ENCODE measurements at places on chromosomes 11 and 22.

DNA sequence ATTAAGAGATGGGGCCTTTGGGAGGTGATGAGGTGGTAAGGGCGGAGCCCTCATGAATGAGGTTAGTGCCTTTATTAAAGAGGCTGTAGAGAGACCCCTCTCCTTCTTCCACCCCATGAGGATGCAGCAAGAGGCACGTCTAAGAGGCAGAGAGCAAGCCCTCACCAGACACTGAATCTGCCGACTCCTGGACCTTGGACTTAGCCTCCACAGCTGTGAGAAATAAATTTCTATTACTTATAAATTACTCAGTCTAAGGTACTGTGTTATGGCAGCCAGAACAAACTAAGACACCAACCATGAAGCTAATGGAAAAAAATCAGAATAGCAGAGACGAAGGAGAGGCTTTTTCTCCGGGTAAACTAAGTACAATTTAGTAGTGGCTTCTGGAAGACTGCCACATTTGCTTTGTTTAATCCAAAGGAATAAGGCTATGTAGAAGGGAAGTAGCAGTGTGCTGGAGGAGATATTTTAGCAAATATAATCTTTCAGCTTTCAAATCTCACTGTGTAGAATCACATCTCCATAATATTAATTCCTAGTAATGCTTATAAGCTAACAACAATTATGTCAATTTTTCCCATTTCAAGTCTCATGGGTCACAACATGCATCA lies 12.3 kb upstream of the SIK2 start:
- DNase-seq = no peak

DNA sequence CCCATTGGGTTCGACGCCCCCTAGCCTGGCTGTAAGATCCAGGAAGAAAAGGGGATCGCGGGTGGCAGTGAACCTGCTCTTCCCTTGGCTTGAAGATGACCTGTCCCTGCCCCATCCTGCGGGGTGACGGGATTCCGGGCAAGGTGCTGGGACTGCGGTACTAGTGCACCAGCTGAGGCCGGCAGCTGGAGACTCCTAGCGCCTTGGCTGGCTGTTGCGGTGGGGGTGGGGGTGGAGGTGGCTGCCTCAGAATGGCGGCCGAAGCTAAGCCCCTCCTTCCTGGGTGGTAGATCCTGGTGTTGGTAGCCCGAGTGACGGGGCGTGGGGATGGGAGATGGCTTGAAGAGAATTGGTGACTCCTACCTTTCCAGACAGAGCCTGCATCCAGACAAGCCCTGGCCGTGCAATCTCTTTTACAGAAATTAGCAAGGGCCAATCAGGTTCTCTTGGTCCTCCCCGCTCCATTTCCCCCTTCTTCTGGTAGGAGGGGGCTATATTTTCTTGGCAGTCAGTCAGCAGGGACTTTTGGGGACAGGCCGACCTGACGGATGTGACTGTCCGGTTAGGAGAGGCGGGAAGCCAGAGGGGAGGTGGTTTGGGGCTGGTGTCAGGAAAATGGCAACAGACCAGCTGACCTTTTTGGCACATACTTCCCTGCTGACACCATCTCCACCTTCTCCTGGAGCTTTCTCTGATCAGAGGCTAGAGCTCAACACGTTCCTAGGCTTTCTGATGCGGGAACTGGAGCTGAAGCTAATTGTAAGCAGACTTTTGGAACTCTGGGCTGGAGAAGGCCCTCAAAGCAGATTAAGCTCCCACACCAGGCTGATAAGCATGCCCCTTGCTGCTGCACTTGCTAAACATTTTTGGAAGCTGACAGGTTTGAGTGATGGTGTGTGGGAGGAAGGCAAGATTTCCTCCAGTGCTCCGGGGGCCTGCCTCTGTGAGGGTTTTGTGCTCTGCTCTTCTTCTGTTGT lies 2.0 kb downstream of the NAV2 start:
- DNase-seq = peak; percentile 35

GRCh38 chr11:7906481-7906880 lies 24.6 kb downstream of the OR10A6 start:
- DNase-seq = no peak

DNA sequence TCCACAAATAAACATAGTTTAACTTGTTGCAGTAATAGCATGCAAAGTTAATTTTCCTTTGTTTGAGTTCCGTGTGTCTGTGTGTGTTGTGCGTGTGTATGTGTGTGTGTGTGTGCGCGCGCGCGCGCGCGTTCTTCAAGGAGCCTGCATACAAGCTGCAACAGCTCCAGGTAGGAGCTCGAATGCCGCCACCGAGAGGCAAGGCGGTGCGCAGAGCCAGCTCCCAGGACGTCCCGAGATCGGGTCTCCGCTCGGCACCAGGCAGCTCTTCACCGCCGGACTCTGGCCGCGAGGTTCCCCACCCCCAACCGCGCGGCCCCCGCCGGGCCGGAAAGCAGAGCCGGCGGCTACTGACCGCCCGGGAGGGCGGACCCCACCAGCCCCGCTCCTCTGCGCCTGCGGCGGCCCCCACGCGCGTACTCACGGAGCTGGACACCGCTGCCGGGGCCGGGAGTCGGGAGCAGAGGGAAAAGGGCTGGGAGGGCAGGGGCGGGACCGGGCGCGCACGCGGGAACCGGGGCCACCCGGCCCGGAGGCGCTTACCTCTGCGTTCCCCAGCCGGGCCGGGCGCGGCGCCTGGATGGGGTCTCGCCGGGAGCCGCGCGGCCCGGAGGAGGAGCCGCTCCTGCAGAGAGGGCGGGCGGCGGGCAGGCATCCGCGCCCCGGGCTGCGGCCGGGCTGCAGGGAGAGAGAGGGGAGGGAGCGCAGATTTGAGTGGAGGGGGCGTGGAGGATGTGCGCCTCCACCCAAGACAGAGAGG lies 40.4 kb upstream of the AKIP1 start:
- DNase-seq = peak; percentile 79

DNA sequence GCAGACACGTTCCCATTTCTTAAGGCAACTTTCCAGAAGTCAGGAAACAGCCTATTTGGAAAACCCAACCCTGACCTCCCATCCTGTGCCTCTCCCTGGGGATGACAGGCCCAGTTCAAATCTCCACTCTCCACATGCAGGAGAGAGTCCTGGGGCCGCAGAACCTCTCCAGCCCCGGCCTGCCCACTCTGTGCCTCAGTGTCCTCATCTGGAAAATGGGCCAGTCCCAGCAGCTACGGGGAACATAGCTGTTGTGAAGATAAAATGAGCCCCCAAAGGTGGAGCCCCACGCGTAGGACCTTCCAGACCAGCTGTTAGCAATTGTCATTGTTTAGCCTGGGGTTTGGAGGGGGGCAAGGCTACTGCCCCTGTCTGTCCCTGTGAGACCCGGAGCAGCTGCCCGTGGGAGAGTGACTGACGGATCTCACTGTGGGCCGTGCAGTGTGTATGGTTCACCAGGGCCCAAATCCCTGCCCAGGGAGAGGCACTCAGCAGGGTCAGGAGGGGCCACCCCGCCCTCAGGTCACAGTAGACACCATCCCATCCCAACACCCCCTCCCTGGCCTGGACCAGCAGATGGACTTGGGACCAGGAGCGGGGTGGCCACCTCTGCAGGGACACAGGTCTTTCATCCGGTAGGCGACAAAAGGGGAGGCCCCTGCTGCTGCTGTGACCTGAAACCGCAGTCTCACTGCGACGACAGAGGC lies 145.9 kb downstream of the CTTN start:
- DNase-seq = no peak

DNA sequence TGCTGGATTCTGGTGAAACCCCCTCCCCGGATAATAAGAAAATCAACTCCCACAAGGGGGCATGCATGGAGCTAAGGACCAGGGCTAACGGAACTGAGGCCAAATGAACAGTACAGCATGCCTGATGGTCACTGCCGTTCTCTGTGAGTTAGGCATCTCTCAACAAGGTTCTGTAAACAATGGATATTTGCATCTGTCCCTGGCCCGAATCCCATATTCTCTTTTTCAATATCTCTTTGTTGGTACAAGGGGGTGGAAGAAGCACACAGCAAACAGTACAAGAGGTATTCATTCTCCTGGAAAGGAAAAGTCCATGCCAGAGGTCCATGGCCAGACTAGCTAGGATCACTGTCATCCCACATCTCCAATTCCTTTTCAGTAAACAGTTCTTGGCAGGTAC lies 32.2 kb upstream of the APOA1 start:
- DNase-seq = no peak

DNA sequence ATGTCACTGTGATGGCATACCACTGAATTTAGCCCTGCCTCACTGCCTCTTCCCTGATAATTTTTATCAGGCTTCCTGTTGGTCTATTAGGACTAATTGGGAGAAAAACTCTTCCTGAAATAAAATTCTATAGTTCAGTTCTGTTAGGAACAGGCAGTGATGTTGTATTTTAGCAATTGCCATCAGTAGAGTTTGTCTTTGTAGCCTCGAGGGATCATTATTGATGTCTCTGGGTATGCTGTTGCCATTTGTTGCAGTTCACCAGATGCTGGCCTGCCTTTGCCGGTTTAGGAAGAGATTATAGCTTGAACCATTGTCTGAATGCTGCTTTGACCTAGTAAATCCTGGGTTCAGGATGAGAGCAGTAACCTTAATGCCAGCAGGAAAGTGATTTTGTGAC lies 41.0 kb downstream of the KDM2A start:
- no peak for DNase-seq
